ENCODE measurements at places on chromosomes 12 and 14.

GRCh38 chr14:34365309-34365915, 96.6 kb downstream of the SPTSSA start:
- DNase-seq = peak; percentile 15

DNA sequence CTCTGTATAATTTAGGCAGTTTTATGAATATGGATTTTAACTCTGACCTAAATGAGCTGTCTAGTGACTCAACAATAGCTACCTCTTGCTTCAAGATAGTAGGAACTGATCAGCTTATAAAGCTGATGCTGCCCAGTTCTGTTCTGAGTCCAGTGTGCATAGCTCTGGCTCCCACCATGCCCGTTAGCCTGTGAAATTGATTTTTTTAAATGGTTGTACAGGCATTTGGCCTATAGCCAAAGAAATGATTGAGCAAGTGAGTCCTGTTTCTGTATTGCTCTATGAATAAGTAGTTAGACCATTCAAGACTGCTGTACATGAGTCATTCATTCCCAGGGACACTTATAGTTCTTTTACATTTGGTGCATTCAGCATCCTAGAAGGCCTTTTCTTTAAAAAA, 36.4 kb downstream of the SAMD4A start:
- DNase-seq = no peak

DNA sequence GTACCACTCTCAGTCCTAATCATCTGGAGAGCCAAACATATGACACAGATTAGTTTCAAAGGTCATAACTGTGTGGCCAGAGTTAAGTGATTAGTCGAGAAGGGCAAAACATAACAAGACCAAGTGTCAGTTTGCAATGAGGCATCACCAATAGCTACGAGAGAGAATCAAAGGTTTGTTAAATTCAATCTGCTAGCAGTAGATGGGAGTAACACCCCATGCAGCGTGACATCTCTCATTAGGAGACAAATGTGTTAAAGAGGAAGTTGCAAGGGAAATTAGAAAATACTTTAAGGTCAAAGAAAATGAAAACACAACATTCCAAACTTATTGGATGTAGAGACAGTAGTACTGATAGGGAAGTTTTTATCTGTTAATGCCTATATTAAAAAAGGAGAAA, 135.7 kb upstream of the SYT10 start:
- no peak for DNase-seq

- DNase-seq = no peak
These were observed at the start of gene TMEM132D for GRCh38 chr12:129903956-129904829. TSS of gene TMEM132D (minus strand) at chr12:129904025.

DNA sequence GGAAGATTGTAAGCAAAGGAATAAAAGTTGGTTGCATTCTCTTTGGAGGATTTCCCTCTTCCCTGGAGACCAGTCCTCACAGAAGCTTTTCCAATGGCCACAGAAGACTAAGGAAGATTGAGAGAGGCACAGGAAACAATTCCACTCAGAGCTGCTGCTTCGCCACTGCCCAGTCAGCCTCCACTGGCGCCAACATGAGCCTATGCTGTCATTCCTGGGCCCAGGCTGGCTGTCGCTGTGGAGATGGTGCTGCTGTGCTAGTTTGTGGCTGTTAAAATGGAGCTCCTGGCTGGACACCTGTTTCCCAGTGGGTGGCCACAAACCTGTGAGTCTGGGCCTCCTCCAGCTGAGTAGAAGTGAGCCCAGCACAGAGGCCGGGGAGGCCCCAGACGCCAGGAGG, 6.6 kb downstream of the P2RX7 start:
- no peak for DNase-seq

DNA sequence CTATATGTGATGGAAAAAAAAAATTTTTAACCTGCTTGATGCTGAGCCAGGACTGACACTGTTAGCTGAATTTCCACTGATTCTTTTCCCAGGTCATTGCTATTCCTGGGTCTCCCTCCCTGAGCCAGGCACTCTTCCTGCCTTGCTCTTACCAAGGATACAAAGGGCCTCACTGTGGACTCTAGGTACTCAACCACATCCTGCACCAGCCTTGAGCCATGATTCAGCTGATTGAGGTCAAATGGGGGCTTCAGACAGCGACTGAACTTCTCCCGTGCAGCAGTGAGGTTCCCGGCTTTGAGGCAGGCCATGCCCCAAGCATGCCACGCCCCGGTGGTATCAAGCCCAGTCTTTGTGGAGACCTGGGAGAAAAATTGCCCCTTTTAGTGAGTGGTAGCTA, 54.3 kb downstream of the ZFYVE26 start:
- DNase-seq = no peak

DNA sequence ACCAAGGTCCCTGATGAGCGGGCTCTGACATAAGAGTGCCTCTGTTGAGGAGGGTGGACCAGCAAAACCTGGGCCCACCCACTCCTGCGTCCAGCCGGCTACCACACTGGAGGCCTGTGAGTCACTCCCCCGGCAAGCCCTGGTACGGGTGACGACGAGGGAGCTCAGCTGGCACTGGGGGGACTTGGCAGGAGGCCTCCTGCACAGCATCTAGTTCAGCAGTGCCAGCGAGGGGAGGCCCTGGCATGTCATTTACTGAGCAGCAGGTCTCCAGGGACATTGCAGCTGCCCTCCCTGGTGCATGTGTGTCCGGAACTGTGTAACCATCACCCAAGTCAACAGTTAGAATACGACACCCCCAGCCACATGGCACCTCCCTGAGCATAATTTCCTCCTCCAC, 24.4 kb downstream of the CD9 start:
- no peak for DNase-seq

GRCh38 chr14:92037989-92038388, 1.9 kb downstream of the TRIP11 start:
- no peak for DNase-seq

DNA sequence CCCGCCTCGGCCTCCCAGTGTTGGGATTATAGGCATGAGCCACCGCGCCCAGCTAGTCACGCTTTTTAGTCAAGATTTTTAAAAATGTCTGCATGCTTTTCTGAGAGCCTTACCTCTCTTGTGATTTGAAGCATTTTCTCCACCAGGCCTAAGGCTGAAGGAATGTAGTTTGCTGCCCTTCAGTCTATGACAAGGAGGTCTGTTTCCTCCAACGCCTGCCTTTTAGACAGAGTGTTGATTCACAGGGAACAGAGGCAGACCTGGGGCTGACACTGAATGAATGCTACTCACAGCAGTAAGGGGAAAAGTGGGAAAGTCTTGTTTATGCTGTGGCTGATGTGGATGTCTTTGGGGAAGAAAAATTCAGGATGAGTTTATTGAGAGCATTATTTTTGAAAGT, 27.2 kb upstream of the MDM2 start:
- no peak for DNase-seq

GRCh38 chr14:84442521-84442920, 1087.4 kb upstream of the FLRT2 start:
- no peak for DNase-seq

- no peak for DNase-seq
These were observed 406.0 kb downstream of the PRKD1 start for GRCh38 chr14:29521526-29522137.

DNA sequence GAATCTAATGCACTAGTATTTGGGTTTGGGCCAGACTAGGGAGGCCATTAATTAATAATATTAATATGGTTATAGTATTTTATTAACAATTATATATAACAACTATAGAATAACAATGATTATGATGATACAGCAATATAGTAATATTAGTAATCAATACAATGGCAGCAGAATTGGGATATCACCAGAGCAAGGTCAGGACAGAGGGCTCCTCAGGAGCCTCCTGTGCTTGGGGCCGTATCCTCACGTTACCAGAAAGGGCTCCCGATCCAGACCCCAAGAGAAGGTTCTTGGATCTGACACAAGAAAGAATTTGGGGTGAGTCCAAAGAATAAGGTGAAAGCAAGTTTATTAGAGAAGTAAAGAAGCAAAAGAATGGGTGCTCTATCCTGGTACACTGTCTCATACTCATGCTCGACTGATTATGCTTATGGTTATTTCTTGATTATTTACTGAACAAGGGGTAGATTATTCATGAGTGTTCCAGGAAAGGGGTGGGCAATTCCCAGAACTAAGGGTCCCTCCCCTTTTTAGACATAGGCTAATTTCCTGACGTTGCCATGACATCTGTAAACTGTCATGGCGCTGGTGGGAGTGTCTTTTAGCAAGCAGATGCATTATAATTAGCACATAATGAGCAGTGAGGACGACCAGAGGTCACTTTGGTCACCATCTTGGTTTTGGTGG, 61.6 kb downstream of the RIN3 start:
- DNase-seq = no peak

GRCh38 chr12:127147724-127148123, 1119.2 kb upstream of the TMEM132C start:
- DNase-seq = no peak

DNA sequence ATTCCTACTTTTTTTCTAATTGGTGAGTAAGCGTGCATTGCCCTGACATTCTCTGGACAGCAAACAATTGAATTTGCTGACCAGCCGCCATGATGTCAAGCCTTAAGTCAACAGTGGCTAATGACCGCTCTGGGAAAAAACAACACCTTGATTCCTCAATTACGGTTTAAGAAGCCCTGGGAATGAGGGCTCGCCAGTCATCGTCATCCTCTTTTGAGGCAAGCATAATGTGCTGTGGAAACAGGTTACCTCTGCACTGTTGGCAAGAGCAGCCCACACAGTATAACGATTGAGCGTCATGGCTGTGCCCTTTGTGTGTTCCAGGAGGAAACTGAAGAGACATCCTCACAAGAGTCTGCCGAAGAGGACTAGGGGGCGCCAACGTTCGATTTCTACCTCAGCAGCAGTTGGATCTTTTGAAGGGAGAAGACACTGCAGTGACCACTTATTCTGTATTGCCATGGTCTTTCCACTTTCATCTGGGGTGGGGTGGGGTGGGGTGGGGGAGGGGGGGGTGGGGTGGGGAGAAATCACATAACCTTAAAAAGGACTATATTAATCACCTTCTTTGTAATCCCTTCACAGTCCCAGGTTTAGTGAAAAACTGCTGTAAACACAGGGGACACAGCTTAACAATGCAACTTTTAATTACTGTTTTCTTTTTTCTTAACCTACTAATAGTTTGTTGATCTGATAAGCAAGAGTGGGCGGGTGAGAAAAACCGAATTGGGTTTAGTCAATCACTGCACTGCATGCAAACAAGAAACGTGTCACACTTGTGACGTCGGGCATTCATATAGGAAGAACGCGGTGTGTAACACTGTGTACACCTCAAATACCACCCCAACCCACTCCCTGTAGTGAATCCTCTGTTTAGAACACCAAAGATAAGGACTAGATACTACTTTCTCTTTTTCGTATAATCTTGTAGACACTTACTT, 138.9 kb downstream of the HMGA2 start:
- no peak for DNase-seq

DNA sequence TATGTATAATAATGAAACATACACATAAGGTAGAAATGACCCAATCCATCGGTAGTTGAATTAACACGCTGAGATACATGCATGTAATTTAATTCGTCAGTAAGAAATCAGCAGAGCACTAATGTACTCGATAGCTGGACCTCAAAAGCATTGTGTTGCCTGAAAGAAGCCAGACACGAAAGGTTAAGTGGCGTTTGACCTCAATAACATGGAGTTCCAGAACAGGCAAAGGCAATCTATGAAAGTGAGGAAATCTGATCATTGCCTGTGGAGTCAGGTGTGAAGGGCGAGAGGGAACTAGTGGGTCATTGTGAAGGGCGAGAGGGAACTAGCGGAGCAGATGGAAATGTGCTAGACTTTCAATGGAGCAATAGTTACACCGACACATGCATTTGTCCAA, 970.4 kb upstream of the TMEM132C start:
- DNase-seq = no peak

DNA sequence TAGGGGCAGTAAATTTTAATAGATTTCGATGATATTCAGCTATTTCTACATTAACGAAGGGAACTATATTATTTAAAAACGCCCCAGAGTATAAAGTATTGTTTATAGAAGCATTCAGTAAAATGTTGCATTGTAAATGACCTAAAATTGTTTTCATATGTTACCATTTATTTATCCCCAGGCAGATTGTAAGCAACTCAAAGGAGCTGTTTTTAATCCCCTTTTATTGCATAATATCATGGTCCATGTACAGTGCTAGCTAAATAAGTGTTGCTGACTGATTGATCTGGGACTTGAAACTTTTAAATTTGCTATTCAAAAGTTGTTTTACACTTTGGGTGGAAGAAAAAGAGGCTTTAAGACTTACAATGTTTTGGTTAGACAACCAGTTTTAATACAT, 199.0 kb upstream of the SLC38A2 start:
- no peak for DNase-seq

DNA sequence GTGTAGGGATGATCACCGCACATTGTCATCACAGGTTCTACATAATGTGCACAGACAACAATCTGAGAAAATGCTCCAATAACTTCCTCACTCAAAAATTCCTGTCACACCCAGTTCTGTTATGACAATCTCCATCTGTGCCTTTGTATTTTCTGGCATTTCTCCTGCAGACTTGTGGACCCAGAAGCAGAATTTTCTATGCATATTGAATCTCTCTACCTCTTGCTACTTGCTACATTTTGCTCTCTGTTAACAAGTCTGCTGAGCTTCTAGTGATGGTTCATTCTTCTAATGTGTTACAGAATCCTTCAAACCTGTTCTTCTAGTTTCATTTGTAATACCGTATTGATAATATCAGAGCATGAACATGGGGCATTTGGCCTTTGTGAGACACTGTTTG, 127.8 kb upstream of the PTPRQ start:
- DNase-seq = no peak

- DNase-seq = no peak
These were observed at the start of gene RPL10L for GRCh38 chr14:46651526-46652144. TSS of gene RPL10L (minus strand) at chr14:46651781. CDS start at chr14:46651736, 45 bp downstream.

DNA sequence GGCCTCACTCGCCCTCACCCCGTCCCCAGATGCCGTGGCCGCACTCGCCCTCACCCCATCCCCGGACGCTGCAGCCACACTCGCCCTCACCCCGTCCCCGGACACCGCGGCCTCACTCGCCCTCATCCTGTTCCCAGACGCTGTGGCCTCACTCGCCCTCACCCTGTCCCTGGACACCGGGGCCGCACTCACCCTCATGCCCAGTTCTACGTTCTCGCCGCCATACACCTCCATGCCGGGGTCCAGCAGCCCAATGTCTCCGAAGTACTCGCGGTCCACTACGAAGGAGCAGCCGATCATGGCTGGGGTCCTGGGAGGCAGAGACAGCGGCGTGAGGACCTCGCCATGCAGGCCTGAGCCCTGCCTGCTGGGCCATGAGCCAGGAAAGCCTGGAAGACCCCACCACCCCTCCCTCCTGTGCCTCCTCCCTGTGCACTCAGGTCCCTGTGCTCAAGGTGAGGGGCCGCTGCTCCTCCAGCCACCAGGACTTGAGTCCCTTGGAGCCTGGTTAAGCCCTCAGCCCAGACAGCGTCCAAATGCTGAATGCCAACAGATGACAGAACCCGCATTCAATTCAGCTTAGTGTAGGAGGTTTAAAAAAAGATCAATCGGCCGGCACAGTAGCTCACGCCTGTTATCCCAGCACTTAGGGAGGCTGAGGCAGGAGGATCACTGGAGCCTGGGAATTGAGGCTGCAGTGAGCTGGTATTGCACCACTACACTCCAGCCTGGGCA, 81.5 kb downstream of the GALNT9 start:
- no peak for DNase-seq

- no peak for DNase-seq
These were observed 173.0 kb downstream of the EMP1 start for GRCh38 chr12:13369474-13370056.

GRCh38 chr14:75258803-75259509, 19.7 kb upstream of the FOS start:
- DNase-seq = peak; percentile 99
